Pancreas (tissue), 10 donors: ENCODE measurements at places on chromosomes 13 and 19. TPM values are rescaled to one million over a fixed set of nuclear protein-coding genes. Genes with fewer than 3 reads are reported as not detected.
A peak's percentile ranks its signal among the peaks of the same experiment; 100 is the strongest.

DNA sequence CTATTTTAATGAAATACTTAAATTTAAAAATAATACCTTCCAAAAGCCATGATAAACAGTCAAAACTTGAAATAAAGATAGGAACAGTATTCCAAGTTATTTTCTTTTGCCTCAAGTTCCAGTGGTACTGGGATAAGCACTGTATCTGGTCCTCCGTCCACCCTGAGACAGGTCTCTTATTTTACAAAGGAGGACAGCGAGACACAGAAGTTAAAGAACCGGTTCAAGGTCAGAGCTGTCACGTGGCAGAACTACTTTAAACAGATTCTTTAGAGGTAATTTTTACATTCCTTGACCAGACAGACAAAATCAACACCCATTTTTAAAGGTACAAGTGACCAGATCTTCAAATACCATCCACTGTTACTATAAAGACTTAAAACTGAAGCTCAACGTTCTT lies 10.4 kb upstream of the DOCK9 start:
- DNase-seq: no peak

- no peak for DNase-seq
Measured at GRCh38 chr13:46176756-46177155, 5.2 kb downstream of the LCP1 start.

GRCh38 chr13:113979791-113980471 lies 6.1 kb upstream of the C13orf46 start:
- peak; percentile 27 for DNase-seq

- DNase-seq: peak; percentile 82
Measured at GRCh38 chr19:584240-585001, 5.3 kb upstream of the HCN2 start.

DNA sequence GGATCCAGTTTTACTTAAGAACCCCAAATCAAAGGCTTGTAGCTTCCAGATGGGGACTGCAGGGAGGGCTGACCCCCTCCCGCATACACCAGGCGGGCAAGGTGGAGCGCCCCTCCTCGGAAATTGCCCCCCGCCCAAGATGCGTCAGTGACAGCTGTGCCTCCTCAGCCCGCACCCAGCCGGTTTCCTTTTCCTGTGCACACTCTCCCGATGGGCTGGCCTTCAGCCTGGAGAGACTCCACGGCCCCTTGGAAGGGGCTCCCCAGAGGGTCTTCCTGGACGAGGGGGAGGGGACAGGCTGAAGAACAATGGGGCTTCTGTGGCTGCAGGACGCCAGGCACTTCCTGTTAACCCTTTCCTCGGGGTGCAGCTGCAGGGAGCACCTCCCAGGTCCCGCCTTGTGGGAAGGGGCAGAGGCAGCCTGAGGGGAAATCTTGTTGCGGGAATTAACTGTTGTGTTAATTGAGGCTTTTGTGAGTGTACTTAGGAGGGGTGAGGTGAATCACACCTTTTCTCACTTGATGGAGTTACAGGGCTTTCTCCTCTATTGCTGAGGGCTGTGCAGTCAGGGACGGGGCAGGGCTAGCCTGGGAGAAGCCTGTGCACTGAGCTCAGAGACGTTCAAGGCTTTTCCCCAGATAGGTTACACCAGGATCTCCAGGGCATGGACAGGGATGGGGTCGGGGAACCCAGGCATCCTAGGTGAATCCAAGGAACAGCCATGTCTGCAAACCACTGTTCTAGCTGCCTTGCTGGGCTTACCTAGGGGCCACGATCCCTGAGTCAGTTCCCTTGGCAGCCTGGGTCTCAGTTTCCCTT lies 14.3 kb downstream of the IER2 start:
- peak; percentile 66 for DNase-seq

DNA sequence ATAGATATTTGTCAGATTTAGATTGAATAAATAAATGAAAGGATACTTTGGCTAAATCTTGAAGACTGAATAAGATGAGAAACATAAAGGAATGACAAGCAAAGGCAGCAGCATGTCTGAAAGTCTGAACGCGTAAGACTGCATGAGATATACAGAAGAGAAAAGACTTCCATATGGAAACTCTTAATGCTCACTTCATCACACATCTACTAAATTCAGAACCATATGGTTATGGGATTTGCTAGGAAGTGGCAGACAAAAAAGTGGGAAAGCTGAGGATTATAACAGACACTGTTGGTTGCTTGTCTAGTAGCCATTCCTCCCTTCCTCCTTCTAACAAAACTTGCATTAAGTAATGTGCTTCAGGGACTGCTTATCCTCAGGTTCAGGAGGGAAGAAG lies 446.7 kb downstream of the KCTD12 start:
- no peak for DNase-seq

- no peak for DNase-seq
Measured at GRCh38 chr13:38309397-38309796, 40.3 kb upstream of the UFM1 start.

The DLEU7 gene
- polyA plus RNA-seq: 0.02 TPM
